ENCODE measurements at places on chromosomes 5 and 9.

DNA sequence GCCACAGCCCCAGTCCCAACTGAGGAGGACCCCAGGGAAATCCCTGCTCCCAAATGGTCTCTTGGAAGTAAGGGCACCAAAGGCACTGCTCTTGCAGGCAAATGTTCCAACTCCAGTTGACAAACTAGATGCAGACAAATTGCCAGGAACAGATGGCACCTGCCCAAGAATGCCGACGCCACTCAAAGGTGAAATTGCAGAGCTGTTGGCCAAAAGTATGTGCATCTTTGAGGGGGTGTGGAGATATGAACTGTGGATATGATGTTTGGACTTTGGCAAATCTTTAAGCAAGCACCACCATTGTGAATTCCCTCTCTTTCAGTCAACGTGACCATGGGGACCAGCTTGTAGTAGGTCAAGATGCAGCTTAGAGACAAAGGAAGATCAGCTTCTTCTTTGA, 12.0 kb upstream of the CPLX2 start:
- no peak for DNase-seq

- DNase-seq = no peak
These were observed 34.3 kb downstream of the NFIB start for GRCh38 chr9:14279671-14280070.

DNA sequence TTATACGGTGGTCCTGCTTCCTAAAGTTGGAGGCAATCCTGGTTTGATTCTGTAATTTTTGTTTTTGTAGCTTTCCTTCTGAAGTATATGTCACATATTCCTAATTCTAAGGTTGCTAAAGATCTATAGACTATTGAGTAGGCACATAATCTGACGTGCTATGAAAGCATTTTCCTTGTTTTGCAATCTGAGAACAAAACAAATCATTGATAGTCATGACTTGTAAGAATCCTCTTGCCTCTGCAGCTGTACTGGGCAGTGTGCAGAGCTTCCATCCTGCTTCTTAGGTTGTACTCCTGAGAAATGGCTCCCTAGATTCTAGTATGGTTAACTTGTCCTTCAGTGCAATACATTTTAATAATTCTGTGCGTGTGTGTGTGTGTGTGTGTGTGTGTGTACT, 35.4 kb downstream of the SEMA6A start:
- no peak for DNase-seq

DNA sequence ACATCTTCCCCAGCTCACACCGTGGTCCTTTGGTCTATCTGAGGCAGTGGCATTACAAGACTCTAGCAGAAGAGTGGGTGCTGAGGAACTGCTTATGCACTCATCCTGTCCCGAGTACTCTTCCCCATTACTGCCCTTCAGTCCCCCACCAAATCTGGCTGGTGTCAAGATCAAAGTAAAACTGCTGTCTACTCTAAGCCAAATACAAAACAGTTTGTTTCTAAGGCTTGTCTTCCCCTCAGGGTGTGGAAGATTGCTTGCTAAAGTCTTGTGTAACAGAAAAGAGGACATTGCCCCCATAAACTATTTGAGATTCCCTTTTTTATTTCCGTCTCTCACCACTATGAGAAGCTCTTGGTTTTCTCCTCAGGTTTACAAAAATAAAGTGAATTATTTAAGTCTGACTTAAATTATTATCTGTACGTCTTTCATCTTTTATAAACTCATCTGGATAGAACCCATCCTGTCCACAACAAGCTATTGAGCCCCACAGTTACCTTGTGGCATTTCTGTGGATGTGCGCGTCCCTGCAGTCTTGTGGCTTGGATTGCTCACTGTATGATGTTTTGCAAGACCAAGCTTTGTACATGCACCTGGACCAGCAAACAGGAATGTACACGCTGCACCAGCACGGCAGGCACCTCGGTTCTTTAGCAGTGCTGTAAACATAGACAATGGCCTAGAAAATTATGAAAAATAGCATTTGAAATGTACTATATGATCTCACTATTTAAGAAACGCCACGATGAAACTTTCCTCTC, 61.0 kb downstream of the CYSTM1 start:
- no peak for DNase-seq

DNA sequence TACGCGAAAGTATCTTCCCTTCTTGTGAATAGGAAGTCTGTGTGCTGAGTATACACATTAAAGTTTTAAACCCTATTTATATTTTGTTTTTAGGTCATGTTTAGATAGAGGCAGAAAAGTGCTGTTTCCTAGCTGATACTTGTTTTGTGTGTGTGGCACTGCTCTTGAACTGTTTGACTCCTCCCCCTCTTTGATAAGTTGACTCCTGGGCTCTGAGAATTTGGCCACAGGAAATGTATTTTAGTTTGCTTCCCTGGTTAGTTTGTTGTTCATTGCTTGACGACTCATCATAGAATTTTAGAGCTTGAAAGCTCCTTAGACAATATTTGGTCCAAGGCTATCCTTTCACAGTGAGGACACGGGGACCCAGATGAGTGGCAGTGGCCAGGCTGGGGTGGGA, 2.0 kb upstream of the CDC14B start:
- DNase-seq = no peak

DNA sequence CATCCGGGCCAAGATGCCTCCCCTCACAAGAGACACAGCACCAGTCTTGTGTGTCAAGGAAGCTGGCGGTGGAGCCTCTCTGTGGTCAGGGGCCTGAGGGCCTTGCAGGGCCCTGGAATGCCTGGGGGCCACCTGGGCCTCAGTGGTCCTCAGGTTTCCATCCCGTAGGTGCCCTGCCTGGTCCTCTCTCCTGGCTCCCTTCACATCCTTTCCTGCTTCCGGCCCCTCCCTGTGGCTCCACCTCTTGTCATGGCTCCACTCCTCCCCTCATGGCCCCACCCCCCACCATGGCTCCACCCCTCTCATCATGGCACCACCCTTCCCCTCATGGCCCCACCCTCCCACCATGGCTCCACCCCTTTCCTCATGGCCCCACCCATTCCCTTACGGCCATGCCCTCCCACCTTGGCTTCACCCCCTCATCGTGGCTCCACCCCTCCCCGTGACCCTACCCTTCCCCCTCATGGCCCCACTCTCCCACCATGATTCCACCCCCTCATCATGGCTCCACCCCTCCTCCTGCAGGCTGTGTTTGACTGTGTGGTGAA, 175.8 kb downstream of the CACNA1B start:
- DNase-seq = peak; percentile 18

GRCh38 chr9:123960366-123960765, 30.4 kb upstream of the DENND1A start:
- no peak for DNase-seq

GRCh38 chr9:111433082-111433481, 51.1 kb downstream of the ECPAS start:
- no peak for DNase-seq

DNA sequence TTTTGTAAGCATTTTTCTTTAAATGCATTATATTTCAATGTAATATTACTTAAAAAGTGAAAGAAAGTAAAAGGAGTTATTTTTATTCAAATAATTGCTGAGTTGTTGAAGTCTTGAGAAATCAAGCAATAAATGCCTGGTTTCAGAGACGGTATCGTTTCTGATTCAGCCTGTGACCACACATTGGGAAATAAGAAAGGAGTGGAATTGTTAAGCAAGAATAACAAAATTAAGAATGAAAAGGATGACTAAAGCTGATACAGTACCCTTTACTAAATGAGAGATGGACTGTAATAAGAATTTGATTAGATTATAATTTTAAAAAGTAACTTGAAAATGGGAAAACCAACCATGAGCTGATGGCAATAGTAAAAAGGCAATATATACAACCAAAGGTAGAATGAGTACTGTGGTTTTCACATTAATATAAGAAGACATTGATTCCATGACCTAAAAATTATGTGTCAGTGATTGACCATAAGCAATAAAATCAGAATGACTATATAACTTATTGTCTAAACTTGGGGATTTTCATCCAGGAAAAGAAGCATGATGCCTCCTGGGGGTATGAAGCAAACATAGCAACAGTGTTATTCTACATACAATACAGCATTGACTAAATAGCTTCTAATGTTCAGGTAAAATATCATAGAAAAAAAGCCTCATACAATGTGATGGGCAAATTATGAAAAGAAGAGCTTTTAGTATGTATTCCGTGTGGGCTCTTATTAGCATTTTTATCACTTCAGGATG, 101.9 kb upstream of the PRDM9 start:
- no peak for DNase-seq

- DNase-seq = no peak
These were observed 400.7 kb downstream of the PSAT1 start for GRCh38 chr9:78697618-78698017.

GRCh38 chr5:77993855-77994318, 217.7 kb upstream of the TBCA start:
- DNase-seq = no peak

DNA sequence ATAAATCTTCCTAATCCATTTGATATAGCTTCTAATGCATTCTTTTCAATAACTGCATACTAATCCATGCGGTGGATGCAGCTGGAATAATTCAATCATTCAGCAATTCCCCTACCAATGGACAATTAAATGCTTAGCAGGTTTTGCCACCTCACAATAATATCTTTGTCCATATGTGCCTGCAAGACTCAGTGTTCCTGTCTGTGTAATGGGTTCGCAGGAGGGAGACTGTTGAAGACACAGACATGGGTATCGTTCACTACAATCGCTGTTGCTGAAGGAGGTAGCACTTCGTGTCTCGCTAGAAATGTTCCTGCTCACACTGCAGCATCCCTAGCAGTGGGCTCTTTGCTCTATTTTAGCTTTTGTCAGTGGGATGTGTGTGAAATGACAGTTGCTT, 214.4 kb downstream of the MED10 start:
- DNase-seq = no peak

GRCh38 chr9:32427111-32427873, 42.8 kb downstream of the ACO1 start:
- DNase-seq = peak; percentile 33

- DNase-seq = peak; percentile 59
These were observed at the start of gene FAM78A for GRCh38 chr9:131276094-131276888. TSS of gene FAM78A (minus strand) at chr9:131276510. CDS start at chr9:131276179, 331 bp downstream.

- DNase-seq = no peak
These were observed 379 bp upstream of the TICAM2 start for GRCh38 chr5:115602591-115603125.

DNA sequence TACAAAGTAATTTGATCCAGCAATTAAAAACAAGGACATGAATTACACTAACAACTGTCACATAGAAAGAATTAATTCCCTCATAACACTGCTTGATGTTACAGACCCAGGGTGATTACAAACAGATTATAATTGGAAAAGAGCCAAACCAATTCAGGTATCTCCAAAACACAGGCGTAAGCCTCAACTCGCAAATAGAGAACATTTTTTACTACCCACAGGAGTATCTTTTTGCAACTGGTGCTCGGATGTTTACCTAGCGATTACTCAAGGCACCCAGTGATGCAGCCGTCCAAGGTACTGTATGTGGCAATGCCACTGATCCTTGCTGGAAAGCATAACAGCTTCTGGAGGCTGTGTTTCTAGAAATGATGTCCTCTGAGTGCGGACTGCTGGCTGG, 386.1 kb upstream of the KIF2A start:
- no peak for DNase-seq

DNA sequence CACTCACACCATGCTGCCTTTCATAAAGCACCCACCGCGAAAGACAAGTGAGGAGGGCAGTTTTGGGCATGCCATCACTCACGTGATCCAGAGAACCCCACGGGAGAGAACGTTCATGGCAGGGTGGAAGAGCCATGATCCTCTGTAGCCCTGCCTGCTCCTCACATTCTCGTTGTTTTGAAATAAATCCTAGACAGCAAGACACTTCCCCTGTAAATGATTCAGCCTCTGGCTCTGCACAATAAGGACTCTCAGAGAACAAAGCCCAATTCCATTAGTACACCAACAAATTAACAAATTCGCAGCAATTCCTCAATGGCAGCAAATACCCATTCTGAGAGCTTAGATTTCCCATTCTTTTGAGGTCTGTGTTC, 71.5 kb downstream of the WNK2 start:
- DNase-seq = no peak

- DNase-seq = no peak
These were observed 14.9 kb upstream of the TMEM252 start for GRCh38 chr9:68555437-68556150.

GRCh38 chr5:135124128-135124527, 90.1 kb upstream of the PITX1 start:
- DNase-seq = no peak

- no peak for DNase-seq
These were observed 23.3 kb downstream of the ENC1 start for GRCh38 chr5:74617202-74617601.

- peak; percentile 53 for DNase-seq
These were observed 19.5 kb downstream of the C5orf52 start for GRCh38 chr5:157690690-157691433.

DNA sequence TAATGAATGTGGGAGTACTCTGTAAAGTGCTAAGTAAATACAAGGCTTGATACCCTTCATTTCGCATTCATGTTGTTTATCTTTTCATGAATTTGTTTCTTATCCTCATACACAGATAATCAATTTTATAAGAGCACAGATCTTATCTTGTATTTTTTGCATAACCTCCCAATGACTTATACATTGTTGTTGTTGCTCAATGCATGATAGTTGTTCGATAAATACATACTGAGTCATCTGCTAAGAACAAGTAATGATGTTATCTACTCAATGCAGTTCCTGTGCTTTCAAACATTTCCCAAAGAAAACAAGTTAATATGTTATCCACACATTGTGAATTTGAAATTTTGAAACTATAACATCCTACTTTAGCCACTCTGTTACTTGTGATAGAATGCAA, 60.7 kb downstream of the TAF11L14 start:
- DNase-seq = no peak

- DNase-seq = no peak
These were observed 103.0 kb downstream of the PCSK5 start for GRCh38 chr9:75993434-75993833.

DNA sequence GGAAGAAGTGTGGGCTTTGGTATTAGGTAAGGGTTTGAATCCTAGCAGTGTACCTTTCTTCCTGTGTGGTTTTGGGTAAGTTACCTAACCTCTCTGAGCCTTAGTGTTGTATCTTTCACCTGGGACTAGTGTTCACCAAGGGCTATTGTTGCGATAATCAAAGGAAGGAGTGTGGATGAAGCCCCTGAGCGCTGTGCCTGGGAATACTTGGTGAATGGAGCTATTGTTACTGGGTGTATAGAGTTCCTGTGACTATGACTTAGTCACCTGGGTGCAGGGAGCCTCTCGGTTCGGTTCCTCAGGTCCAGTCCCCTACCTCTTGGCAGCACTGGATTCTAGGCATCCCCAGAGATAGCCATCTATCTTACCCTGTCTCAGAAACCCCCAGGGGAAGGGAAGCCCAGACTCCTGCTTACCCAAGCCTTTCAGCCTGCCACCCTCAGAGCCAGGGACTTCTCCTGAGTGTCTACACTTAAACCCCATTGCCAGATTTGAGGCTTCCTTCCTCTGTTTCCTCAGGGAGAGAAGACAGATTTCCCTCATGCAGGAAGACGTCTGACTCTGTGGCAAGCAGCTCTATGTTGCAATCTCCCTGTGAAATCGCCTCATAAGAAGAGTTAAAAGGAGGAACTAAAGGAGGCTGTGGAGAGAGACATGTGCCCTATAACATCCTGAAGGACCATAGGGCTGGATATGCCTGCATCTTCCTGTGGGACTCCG, 181.0 kb upstream of the PITX1 start:
- no peak for DNase-seq

GRCh38 chr9:117135501-117136098, 279.3 kb downstream of the ASTN2 start:
- no peak for DNase-seq

- DNase-seq = no peak
These were observed 3.1 kb downstream of the KCTD16 start for GRCh38 chr5:144173766-144174165.
